ENCODE measurements at places on chromosomes 3 and 15.
A peak's percentile ranks its signal among the peaks of the same experiment; 100 is the strongest.

- no peaks in the 10 kb centered on the region for H3K27me3 ChIP-seq
- peaks cover 28% of the 10 kb centered on the region for H3K4me1 ChIP-seq
- H3K27ac ChIP-seq = peak overlapping the region; percentile 61
These were observed 16.8 kb upstream of the CHD2 start for GRCh38 chr15:92883163-92883875.

DNA sequence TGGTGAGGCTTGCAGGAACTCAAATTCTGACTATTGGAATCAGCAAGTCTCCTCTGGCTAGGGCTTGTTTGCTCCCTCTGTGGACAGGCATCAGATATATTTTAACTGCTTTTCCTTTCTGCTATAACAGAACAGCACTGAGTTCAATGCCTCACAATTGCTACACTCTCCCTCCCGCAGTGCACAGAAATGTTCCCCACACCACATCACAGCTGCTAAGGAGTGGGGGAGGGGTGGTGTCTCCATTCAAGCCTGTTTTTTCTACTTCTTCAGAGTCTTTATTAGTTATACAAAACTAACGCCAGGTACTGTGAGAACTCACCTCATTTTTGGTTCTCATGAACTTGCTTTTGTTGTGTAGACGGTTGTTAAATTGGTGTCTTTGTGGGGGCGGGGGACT lies 68.5 kb downstream of the BCHE start:
- no peaks in the 10 kb centered on the region for H3K4me1 ChIP-seq
- no peak overlapping the region for H3K4me3 ChIP-seq

- H3K27ac ChIP-seq = no peak overlapping the region
- no peaks in the 10 kb centered on the region for H3K36me3 ChIP-seq
- H3K4me3 ChIP-seq = no peak overlapping the region
These were observed 281.2 kb upstream of the DPH6 start for GRCh38 chr15:35827141-35827540.

DNA sequence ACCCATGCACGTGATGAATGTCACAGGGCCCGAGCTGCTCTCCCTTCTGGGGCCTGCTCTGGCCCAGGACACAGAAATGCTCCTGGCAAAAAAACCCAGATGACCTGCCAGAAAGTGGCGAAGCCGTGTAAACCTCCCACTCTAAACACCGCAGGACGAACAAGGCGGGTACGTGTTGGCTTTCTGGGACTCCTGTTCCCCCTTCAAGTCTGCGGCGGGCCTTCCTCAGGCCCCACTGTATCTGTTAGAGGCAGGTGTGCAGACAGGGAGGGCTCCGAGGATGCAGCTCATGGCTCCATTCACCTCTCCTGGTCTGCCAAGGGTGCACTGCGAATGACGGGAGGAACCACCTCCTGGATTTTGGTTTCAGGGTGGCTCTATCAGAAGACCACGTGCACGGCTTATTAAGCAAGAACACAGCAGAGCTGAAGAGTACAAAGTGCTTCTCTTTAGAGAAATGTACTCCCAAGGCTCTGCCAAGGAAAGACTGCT lies 173.8 kb downstream of the ADAMTS17 start:
- no peak overlapping the region for H3K4me3 ChIP-seq
- H3K4me1 ChIP-seq = peaks cover 14% of the 10 kb centered on the region
- H3K36me3 ChIP-seq = no peaks in the 10 kb centered on the region
- H3K27me3 ChIP-seq = no peaks in the 10 kb centered on the region
- DNase-seq = no peak

DNA sequence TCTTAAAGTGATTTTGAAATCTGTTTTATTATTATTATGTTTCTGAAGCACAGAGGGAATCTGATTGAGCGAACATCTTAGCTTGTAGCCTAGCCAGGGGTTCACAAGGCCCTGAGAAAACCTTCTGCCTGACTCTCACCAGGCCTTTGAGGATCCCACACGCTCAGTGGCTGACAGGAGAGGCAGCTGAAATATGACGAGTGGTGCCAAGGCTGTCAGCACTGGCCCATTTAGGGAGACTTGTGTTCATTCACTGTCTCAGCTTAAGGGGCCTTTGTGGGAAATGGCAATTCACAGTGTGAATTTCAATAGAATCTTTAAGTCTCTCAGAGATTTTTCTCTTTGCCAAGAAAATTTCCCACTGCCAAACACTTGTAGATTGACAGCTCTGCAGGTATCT lies 770.9 kb downstream of the TUSC7 start:
- H3K36me3 ChIP-seq = no peaks in the 10 kb centered on the region
- DNase-seq = no peak
- no peak overlapping the region for H3K4me3 ChIP-seq
- H3K27ac ChIP-seq = no peak overlapping the region
- no peaks in the 10 kb centered on the region for H3K4me1 ChIP-seq
- no peaks in the 10 kb centered on the region for H3K27me3 ChIP-seq

DNA sequence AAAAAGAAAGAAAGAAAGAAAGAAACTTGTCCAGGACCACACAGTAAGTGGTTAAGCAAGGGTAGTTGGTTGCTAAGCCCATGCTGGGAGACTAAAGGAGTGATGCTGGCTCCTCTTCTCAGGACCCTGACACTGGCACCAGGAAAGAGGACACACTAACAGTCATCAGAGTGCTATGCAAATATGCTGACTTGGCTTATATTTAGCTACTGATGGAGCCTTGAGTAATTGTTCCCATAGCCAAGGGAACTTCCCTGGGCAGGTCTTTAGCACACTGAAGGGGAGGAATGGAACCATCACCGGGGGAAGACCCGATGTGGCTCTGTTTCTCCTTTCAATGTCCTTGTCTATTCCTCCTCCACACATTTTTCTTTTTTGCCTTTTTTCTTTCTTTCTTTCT lies 6.2 kb downstream of the TMEM40 start:
- no peaks in the 10 kb centered on the region for H3K36me3 ChIP-seq
- DNase-seq = peak; percentile 75
- peaks cover 57% of the 10 kb centered on the region for H3K4me1 ChIP-seq

DNA sequence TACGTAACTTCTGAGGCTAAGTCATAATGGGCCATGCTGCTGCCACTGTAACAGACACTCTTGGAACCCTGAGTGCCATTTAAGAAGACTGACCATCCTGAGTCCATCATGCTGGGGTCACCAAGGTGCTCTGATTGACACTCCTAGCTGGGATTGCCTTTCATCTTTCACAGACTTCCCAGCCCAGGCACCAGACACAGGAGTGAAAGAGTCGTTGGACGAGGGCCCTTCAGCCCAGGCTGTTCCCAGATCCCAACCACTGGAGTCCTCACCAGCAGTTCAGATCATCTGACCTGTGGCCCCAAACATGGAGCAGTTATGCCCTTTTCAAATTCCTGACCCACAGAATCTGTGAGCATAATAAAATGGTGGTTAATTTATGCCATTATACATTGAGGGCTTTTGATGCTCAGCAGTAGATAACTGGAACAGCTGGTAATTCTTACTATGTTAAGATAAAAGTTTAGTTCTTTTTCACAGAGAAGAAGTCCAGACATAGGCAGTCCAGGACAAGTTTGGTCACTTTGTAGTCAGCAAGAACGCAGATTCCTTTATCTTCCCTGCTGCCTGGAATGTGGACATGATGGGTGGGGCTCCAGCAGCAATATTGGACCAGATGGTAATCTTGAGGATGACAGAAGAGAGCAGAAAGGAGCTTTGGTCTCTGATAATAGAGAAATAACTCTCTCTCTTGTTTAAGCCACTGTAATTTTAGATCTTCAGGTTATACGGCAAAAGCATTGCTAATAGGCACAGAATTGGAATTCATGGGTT lies 7.3 kb upstream of the EHD4 start:
- H3K4me1 ChIP-seq = peaks cover 16% of the 10 kb centered on the region
- no peaks in the 10 kb centered on the region for H3K36me3 ChIP-seq
- no peak overlapping the region for H3K27ac ChIP-seq
- H3K4me3 ChIP-seq = no peak overlapping the region
